ENCODE measurements at places on chromosomes 12 and 14.
A peak's percentile ranks its signal among the peaks of the same experiment; 100 is the strongest.

- no peak for DNase-seq
These were observed 9.0 kb upstream of the GPR135 start for GRCh38 chr14:59474172-59474571.

DNA sequence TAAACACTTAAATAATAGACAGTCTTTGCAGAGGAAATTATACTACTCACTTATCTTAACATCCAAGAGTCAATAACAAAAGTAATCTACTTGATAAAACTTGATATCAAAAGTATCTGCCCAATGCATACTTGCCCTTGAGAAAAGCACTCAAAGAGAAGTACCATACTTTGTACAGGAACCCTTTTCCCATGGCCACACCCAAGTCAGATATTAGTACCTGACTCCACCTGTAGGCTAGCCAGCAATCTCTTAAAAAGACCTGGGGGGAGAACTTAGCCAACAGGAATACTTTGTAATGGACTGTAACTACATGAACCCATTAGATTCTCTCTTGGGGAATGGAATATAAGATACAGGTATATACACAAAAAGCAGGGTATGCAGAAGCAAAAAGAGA is 99.6 kb upstream of the HECTD1 start:
- DNase-seq: no peak

- DNase-seq: no peak
These were observed 98.5 kb downstream of the PHLDA1 start for GRCh38 chr12:75933101-75933500.

GRCh38 chr14:27056586-27056985 is 458.8 kb upstream of the NOVA1 start:
- DNase-seq: no peak

GRCh38 chr12:28088566-28089272 is 101.5 kb upstream of the CCDC91 start:
- no peak for DNase-seq

GRCh38 chr12:38367506-38367905 is 50.9 kb downstream of the ALG10B start:
- no peak for DNase-seq

DNA sequence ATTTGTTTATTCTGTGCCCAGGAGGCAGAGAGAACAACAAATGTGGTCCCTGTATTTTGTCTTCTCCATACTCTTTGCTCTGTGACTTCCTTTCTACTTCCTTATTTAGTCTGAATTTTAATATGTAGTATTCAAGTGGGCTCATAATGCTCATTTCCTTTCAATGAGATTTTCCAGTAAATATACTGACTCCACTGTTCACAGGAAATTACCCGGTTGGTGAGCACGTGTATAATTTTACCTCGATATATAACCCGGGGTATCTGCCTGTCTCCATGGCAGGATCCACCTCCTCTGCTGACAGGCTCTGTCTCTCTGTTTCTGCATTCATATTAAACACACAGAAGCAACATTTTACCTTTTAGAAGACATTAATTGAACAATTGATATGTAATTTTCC is 166.0 kb downstream of the SLC38A4 start:
- DNase-seq: no peak

GRCh38 chr14:65566820-65567522 is 154.4 kb downstream of the FUT8 start:
- DNase-seq: no peak

- DNase-seq: peak; percentile 36
These were observed 392.9 kb downstream of the NOVA1 start for GRCh38 chr14:26204728-26205479.

- DNase-seq: no peak
These were observed at the start of gene ITGA7 for GRCh38 chr12:55707841-55708694. Gene ITGA7, minus strand, starts transcription at chr12:55707904. Its CDS starts 222 bp downstream, at chr12:55707682.

DNA sequence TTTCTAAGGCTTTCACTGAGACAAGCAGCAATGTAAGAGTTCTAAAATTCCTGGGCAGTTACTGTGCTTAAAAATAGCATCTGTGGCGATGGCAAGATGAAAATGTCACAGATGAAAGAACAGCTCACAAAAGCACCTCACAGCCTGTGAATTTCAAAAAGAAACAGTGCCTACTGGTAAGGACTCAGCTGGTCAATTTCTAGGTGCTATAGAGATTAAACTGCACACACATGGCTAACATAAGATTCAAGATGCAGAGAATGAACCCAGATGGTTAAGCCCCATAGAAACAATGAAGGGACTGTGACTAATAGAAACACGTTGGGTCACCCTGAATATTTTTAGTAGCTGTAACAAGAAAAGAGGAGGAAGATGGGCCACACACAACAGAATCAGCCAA is 12.0 kb upstream of the IL26 start:
- DNase-seq: no peak

DNA sequence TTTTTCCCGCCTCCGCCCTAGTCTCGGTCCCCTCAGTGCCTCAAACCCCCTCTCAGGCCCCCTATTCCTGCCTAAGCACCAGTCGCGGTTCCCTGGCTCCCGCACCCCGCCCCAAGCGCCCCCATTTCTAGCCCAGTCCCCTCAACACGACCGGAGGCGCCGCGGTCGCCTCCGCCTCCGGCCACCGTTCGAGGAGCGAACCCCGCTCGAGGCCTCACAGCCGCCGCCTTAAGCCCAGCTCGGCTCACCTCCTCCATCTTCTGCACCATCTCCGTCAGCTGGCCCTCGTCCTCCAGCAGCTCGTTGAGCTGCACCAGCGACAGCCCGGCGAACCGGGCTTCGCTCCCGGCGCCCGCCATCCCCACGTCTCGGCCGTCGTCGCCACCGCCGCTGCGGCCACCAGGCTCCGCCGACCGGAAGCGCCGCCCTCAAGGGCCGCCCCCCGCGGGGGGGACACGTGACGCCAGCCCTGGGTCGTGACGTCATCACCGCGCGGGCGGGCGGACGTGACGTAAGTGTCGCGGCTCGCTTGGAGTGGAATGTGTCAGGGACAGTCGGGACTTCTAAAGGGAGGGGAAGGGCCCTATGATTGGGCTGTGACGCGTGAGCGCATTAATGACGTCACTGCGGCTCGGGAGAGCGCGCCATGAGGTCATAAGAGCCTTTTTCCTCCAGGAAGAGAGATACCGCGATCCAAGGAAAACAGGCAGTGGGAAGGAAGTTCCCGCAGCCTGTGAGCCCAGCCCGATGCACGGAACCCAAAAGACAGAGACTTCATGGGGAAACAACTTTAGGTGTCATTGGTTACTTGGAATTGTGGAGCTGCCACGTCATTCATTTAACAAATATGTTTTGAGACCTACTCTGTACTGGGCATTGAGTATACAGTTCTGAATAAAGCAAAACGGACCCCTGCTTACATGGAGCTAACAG is at the start of gene VPS37B:
Gene VPS37B, minus strand, starts transcription at position 421 of the 933 bp plus-strand sequence. Its CDS starts 62 bp downstream, at position 359.
- no peak for DNase-seq

DNA sequence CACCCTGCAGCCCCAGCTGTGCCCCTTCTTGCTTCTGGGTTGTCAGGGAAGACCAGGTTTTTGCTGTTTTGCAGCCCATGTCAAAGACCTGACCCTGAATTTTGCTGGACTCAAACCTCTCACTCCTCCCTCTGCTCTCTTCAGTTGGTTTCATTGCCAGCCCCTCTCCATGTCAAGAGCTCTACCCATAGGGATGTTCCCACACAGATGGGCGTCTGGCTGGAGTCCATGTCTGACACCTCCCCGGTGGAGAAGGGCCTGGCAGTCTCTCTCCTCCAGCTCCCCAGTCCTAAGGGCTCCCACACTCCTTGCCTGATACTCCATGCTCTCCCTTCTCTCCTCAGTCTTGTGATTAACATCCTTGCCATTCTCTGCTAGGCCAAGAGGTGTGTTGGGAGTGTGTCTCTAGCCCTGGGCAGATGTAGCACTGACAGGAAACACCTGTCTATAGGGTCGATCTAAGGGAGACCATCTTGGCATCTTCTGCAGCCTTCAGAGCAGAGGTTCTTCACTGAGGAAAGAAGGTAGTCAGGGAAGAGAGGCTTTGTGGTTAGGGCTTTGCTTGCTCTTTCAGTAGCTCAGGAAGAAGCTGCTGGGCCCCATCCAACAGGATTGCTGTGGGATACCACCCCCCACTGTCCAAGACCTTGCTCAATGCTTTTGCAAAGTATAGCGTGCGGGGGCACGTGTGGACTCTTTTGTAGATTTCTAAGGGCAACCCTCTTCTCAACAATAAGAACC is 4.7 kb downstream of the ASIC1 start:
- no peak for DNase-seq

GRCh38 chr12:26192142-26192541 is 3.2 kb upstream of the SSPN start:
- no peak for DNase-seq
